Neural crest cell (in vitro differentiated cells): ENCODE measurements at places on chromosomes 11 and 22. TPM values are rescaled to one million over a fixed set of nuclear protein-coding genes. Genes with fewer than 3 reads are reported as not detected.

The DNAJB7 gene
- not detected in 2 replicates for total RNA-seq

The MMP13 gene
- not detected in 2 replicates for total RNA-seq

The KIF18A gene
- total RNA-seq: 27.6 and 28.2 TPM in 2 replicates

- DNase-seq: no peak
- H3K27ac ChIP-seq: no peak overlapping the region
- peaks cover 22% of the 10 kb centered on the region for H3K4me1 ChIP-seq
- no peak overlapping the region for H3K4me3 ChIP-seq
- peaks cover 12% of the 10 kb centered on the region for H3K27me3 ChIP-seq
- H3K36me3 ChIP-seq: no peaks in the 10 kb centered on the region
Observed at GRCh38 chr11:2792381-2793250, 92.8 kb upstream of the KCNQ1OT1 start.

- no peak for DNase-seq
- H3K36me3 ChIP-seq: no peaks in the 10 kb centered on the region
- H3K4me1 ChIP-seq: no peaks in the 10 kb centered on the region
- H3K27me3 ChIP-seq: peaks cover 3% of the 10 kb centered on the region
Observed at GRCh38 chr11:21456186-21456585, 736.7 kb upstream of the ANO5 start.

- DNase-seq: no peak
- peaks cover 54% of the 10 kb centered on the region for H3K27me3 ChIP-seq
- H3K4me3 ChIP-seq: no peak overlapping the region
- H3K27ac ChIP-seq: peak overlapping the region; percentile 68
- H3K36me3 ChIP-seq: no peaks in the 10 kb centered on the region
- H3K4me1 ChIP-seq: peaks cover 4% of the 10 kb centered on the region
Observed at GRCh38 chr11:13776134-13776815, 107.8 kb downstream of the FAR1 start.

The OR52N2 gene
- not detected in 2 replicates for total RNA-seq

The CLCF1 gene
- total RNA-seq: 0.41 and 0.68 TPM in 2 replicates

GRCh38 chr11:73288873-73289707 is 17.0 kb downstream of the P2RY6 start:
- H3K36me3 ChIP-seq: no peaks in the 10 kb centered on the region
- no peak overlapping the region for H3K27ac ChIP-seq
- H3K27me3 ChIP-seq: no peaks in the 10 kb centered on the region
- peak; percentile 80 for DNase-seq
- H3K4me3 ChIP-seq: peak overlapping the region; percentile 4
- peaks cover 26% of the 10 kb centered on the region for H3K4me1 ChIP-seq

DNA sequence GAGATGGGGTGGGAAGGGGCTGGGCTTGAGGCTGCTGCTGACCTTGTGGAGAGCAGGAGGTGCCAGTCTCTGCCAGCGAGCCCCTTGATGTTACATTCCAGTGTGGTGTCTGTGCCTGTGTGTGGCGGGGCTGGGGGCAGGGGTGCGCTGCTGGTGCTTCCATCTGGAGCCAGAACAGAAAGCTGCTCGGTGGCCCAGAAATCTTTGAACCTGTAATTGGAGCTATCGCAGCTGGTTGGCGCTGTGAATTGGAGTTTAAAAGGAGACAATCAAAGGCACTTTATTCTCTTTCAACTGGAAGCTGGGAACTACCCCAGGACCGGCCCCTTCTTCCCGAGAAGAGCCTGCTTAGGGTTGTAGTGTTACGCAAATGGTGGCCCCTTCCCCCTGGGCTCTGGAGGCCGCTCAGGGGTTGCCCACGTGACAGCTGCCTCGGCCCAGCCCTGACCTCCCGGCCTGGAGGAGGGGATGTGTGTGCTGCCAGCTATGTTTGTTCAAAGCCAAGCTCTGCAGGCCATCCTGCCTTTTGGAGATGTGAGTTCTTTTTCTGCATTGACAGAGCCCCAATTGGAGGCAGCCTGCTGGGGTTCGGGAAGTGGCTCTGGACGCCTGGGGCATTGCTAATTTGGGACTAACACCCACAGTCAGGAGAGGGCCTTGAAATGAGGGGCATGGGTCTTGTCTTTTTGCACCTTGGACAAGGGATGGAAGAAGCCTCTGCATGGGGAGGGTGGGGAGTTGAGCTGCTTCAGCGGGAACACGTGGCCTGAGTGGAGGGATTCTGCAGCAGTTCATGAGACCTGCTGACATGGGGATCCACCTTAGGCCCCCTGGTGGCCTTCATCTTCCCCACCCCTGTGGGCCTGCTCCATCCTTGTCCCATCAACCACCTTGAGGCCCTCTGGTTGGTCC is 14.0 kb upstream of the ARSA start:
- H3K4me3 ChIP-seq: peak overlapping the region; percentile 78
- peaks cover 13% of the 10 kb centered on the region for H3K27me3 ChIP-seq

The MS4A6E gene
- total RNA-seq: not detected in 2 replicates

DNA sequence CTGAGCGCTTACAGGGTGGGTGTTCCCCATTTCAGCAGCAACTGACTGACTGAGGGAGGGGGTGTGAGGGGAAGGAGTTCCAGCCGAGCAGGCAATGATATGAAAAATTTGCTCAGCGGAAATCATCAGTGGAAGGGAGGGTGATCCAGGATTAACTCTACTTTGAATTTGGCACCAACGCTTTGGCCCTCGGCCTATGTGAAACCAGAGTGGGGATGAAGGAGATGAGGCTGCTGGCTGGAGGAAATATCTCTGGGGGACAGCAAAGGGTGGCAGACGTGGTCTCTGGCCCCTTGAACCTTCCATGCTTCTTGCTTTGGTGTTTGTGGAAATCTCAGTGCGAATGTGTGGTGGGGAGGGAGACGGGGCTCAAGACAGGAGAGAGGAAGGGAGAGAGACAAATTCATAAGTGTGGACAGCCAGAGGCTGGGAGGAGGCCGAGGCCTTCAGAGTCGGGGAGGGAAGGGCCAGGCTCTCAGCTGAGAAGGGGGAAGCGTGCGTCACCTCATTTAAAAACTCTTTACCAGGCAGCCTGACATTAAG is 83.6 kb downstream of the FDX1 start:
- H3K27me3 ChIP-seq: no peaks in the 10 kb centered on the region
- H3K36me3 ChIP-seq: no peaks in the 10 kb centered on the region
- H3K4me1 ChIP-seq: no peaks in the 10 kb centered on the region
- H3K27ac ChIP-seq: no peak overlapping the region

- H3K27ac ChIP-seq: no peak overlapping the region
- H3K4me1 ChIP-seq: peaks cover 5% of the 10 kb centered on the region
- peaks cover 56% of the 10 kb centered on the region for H3K27me3 ChIP-seq
- no peak for DNase-seq
- no peaks in the 10 kb centered on the region for H3K36me3 ChIP-seq
Observed at GRCh38 chr11:45267652-45268299, 18.4 kb downstream of the SYT13 start.

The OR51I1 gene
- not detected in 2 replicates for total RNA-seq

The HBE1 gene
- total RNA-seq: 0.45 and 0.56 TPM in 2 replicates

DNA sequence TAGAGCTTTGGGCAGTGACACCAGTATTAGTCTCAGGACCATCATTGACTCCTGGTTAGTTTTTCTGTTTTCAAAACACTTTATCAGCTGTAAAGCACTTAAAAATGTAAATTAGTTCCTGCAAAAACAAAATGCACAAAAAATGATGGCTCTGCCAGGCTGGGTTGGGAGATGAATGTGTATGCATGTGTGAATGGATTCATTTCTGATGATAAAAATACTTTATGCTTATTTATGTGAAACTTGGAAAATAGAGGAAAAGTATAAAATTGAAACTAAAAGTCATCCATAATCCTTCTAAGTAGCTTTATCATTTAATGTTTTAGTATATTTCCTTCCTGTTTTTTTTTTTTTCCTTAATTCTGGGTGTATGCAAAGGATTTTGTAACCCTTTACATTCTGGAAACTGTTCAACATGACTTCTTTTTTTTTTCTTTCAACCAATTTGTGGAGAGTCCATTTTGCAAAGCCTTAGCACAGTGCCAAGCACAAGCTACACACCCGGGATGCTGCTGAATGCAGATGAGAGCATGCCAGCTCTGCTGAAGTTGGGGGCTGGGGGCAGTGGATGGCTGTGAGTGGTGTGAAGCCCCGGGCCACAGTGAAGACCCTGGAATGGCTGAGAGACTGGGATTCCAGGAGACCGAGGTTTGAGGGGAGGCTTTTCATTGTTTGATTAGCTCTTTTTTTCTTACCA is 37.6 kb downstream of the PTPRJ start:
- H3K27me3 ChIP-seq: no peaks in the 10 kb centered on the region
- peaks cover 45% of the 10 kb centered on the region for H3K4me1 ChIP-seq
- H3K36me3 ChIP-seq: no peaks in the 10 kb centered on the region
- H3K4me3 ChIP-seq: peak overlapping the region; percentile 68
- peak overlapping the region; percentile 95 for H3K27ac ChIP-seq

The NXPE4 gene
- total RNA-seq: not detected in 2 replicates

The OR4C46 gene
- not detected in 2 replicates for total RNA-seq

- no peak overlapping the region for H3K27ac ChIP-seq
- H3K4me3 ChIP-seq: no peak overlapping the region
- H3K4me1 ChIP-seq: peaks cover 4% of the 10 kb centered on the region
- no peaks in the 10 kb centered on the region for H3K36me3 ChIP-seq
- DNase-seq: no peak
Observed at GRCh38 chr22:19821523-19822300, 33.0 kb downstream of the GNB1L start.

The OSBP2 gene
- 2.8 TPM in 2 replicates for total RNA-seq

DNA sequence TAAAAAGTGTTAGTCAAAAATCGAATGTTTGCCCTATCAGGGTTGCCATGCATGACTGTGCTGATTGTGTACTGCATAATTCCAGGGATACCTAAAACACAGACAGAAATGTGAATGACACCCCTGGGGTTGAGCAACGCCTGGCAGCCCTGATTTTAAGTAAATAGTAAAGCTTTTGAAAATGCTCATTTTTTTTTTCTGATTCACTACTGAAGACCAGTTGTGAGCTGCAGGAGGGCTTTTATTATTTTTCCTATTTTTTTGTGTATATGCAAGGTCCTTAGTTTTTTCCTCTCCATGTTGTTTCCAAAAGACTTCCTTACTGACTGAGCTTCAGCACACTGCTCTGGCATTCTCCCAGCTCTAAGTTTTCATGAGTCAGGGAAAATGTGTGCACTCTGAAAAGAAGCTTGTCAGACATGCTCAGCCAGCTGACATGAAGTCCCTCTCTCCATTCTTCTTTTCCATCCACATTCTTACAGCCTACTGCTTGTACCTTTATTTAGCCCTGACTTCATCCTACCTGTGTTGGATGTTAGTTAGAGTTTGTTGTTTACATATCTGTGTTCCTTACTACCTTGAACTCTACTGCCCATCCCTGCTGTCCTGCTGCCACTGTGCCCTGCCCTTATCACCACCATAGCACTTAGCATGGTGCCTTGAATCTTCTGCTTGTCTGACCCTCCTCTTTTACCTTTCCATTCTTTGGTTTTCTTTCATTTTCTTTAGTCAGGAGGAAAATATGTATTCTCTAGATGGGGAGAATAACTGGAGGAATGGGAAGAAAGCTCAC is 79.5 kb downstream of the HORMAD2 start:
- no peaks in the 10 kb centered on the region for H3K36me3 ChIP-seq
- H3K27me3 ChIP-seq: peaks cover 24% of the 10 kb centered on the region
- H3K27ac ChIP-seq: no peak overlapping the region
- no peak for DNase-seq
- H3K4me3 ChIP-seq: no peak overlapping the region
- peaks cover 4% of the 10 kb centered on the region for H3K4me1 ChIP-seq

GRCh38 chr11:106723071-106723470 is 295.2 kb downstream of the GUCY1A2 start:
- H3K27me3 ChIP-seq: no peaks in the 10 kb centered on the region
- no peak overlapping the region for H3K27ac ChIP-seq
- no peak for DNase-seq
- H3K4me3 ChIP-seq: no peak overlapping the region
- no peaks in the 10 kb centered on the region for H3K4me1 ChIP-seq
- H3K36me3 ChIP-seq: no peaks in the 10 kb centered on the region

- peaks cover 3% of the 10 kb centered on the region for H3K27me3 ChIP-seq
- no peak overlapping the region for H3K4me3 ChIP-seq
- DNase-seq: no peak
- H3K27ac ChIP-seq: no peak overlapping the region
- H3K36me3 ChIP-seq: peaks cover 15% of the 10 kb centered on the region
Observed at GRCh38 chr22:48569476-48570233, 1258.0 kb downstream of the BRD1 start.

The MFRP gene
- total RNA-seq: not detected in 2 replicates

GRCh38 chr11:132111316-132111715 is 740.9 kb downstream of the NTM start:
- no peak overlapping the region for H3K4me3 ChIP-seq
- no peak overlapping the region for H3K27ac ChIP-seq
- H3K4me1 ChIP-seq: peaks cover 24% of the 10 kb centered on the region

The PIH1D2 gene
- total RNA-seq: 3.6 and 4.5 TPM in 2 replicates

The WT1 gene
- total RNA-seq: not detected in 2 replicates

DNA sequence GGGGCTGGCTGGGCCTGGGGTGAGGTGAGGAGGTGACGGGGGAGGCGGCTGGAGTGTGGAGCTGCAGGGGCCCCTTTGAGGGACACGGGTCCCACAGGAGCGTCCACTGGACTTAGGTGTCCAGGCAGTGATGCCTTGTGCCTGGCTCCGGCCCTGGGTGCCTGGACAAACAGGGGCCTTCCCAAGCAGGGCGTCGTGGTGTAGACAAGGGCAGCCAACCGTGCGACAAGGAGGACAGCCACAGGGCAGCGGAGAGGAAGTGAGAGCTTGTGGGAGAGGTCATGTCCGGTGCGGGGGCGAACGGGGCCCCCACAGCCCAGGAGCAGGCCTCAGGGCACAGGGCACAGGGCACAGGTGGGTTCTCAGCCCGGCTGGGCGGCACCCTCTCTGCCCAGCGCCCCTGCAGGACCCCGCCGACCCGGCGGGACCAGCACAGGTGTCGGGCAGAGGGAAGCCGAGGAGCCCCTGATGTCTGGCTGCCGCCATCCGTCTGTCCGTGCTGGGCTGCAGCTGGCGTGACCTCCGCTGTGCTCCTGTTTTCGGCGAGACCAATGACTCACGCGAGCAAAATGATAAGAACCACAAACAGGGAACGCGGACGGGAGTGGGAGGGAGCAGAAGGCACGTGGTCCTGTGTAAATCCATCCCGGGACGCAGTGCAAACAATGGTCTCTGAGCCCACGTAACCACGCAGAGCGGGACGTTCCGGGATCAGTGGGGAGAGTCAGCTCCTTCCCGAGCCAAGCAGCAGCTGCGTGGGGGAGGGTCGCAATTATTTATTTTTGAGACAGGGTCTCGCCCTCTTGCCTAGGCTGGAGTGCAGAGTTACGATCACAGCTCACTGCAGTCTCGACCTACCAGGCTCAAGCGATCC is 49.1 kb upstream of the A4GALT start:
- no peak for DNase-seq
- no peak overlapping the region for H3K4me3 ChIP-seq
- peaks cover 3% of the 10 kb centered on the region for H3K4me1 ChIP-seq
- H3K27ac ChIP-seq: no peak overlapping the region
- H3K27me3 ChIP-seq: no peaks in the 10 kb centered on the region

- no peak for DNase-seq
- no peak overlapping the region for H3K4me3 ChIP-seq
- no peaks in the 10 kb centered on the region for H3K36me3 ChIP-seq
Observed at GRCh38 chr22:43451371-43452050, 39.7 kb downstream of the MPPED1 start.

- H3K27me3 ChIP-seq: no peaks in the 10 kb centered on the region
- H3K27ac ChIP-seq: no peak overlapping the region
- no peak overlapping the region for H3K4me3 ChIP-seq
- no peaks in the 10 kb centered on the region for H3K4me1 ChIP-seq
- no peaks in the 10 kb centered on the region for H3K36me3 ChIP-seq
Observed at GRCh38 chr11:41803895-41804294, 344.4 kb upstream of the LRRC4C start.

The POLR2F gene
- 137 and 143 TPM in 2 replicates for total RNA-seq

- no peak overlapping the region for H3K27ac ChIP-seq
- H3K4me1 ChIP-seq: peaks cover 64% of the 10 kb centered on the region
- H3K4me3 ChIP-seq: no peak overlapping the region
Observed at GRCh38 chr11:117720061-117720511, 76.9 kb downstream of the DSCAML1 start.
